ENCODE measurements at places on chromosomes 12 and 14. TPM values are rescaled to one million over a fixed set of nuclear protein-coding genes. Genes with fewer than 3 reads are reported as not detected.

- H3K27ac ChIP-seq, result no peak overlapping the region
- H3K36me3 ChIP-seq, result peaks cover 8% of the 10 kb centered on the region
- no peaks in the 10 kb centered on the region for H3K27me3 ChIP-seq
- no peak for DNase-seq
Measured at GRCh38 chr14:56300495-56300894, 182.3 kb downstream of the PELI2 start.

- H3K27me3 ChIP-seq, result no peaks in the 10 kb centered on the region
- peaks cover 20% of the 10 kb centered on the region for H3K4me1 ChIP-seq
- no peak overlapping the region for H3K27ac ChIP-seq
- DNase-seq, result no peak
- H3K36me3 ChIP-seq, result peaks cover 4% of the 10 kb centered on the region
- no peak overlapping the region for H3K4me3 ChIP-seq
Measured at GRCh38 chr12:122964439-122965257, 1.6 kb downstream of the ABCB9 start.

DNA sequence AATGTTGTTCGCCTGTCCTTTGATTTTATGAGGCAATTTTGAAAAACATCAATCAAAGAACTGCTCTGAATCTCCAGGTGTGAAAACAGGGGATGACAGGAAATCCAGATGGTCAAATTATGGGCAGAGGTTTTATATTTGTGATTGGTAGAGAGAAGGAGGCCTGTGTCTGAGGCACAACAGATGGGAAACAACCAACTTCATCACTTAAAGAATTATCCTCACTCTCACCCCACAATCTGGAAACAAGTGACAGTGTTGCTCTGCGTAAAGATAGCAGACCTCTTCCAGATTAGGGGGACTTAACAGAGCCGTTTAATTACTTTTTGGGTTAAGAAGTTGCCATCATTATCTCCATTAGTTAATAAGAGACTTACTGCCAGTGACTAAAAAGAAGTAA, 64.1 kb upstream of the EGLN3 start:
- no peak overlapping the region for H3K27ac ChIP-seq
- H3K4me3 ChIP-seq, result no peak overlapping the region
- H3K27me3 ChIP-seq, result no peaks in the 10 kb centered on the region
- DNase-seq, result no peak

The TMEM132C gene
- total RNA-seq, result 7.6 TPM

GRCh38 chr12:88996200-88996788, 356.0 kb downstream of the DUSP6 start:
- H3K4me1 ChIP-seq, result no peaks in the 10 kb centered on the region
- H3K27me3 ChIP-seq, result no peaks in the 10 kb centered on the region
- H3K4me3 ChIP-seq, result no peak overlapping the region
- H3K27ac ChIP-seq, result no peak overlapping the region

The HOXC5 gene
- total RNA-seq, result 1.1 TPM

DNA sequence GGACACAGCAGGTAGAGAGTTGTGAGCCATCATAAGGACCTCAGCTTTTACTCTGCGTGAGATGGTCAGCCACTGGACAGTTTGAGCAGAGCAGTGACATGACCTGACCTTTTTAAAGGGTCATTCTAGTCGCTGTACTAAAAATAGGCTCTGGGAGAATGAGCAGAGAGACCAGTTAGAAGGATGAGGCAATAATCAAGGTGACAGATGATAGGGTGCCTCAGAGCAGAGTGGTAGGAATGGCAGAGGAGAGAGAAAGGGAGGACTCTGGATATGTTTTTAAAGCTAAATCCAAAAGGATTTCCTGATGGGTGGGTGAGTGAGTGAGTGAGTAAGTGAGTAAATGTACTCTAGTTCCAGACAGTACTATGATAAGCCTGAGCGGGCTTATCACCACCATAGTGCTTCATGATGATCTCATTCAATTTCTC, 83.6 kb upstream of the ARHGAP5 start:
- H3K4me1 ChIP-seq, result peaks cover 4% of the 10 kb centered on the region
- H3K4me3 ChIP-seq, result no peak overlapping the region
- no peaks in the 10 kb centered on the region for H3K27me3 ChIP-seq
- H3K27ac ChIP-seq, result no peak overlapping the region

DNA sequence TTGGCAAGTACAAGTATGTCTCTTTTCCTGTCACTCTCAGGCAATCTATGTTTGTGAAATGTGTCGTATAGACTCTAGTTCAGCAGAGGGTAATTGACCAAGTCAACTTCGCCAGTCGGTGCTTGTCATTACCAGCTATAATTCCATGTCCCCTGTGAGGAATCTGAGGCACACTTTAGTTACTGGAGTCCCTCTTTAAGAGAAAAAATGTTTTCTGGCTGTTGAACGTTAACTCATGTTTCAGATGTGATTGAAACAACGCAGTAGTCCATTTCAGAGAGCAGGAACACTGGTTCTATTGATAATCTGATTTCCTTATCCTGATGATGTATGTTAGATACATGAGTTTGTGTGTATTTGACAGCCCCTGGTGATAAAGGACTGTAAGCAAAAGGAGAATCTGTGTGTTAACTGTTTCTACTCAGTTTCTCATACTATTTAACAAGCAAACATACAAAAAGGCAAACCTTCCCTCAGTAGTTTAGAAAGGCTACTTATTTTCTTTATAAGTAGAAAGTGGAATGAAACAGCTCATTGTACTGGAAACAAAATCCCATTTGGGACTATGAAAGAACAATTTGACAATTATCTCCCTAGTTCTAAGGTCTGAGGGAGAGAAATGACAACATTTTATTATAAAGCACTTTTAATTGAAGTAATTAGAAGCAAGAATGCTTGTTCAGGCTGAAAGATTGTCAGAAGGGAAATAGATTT, 161.1 kb upstream of the TRHDE start:
- H3K27ac ChIP-seq, result no peak overlapping the region
- no peak overlapping the region for H3K4me3 ChIP-seq
- no peak for DNase-seq
- no peaks in the 10 kb centered on the region for H3K4me1 ChIP-seq
- no peaks in the 10 kb centered on the region for H3K27me3 ChIP-seq

GRCh38 chr12:84810611-84811010, 102.0 kb downstream of the SLC6A15 start:
- H3K27ac ChIP-seq, result no peak overlapping the region
- DNase-seq, result no peak
- H3K4me1 ChIP-seq, result no peaks in the 10 kb centered on the region

DNA sequence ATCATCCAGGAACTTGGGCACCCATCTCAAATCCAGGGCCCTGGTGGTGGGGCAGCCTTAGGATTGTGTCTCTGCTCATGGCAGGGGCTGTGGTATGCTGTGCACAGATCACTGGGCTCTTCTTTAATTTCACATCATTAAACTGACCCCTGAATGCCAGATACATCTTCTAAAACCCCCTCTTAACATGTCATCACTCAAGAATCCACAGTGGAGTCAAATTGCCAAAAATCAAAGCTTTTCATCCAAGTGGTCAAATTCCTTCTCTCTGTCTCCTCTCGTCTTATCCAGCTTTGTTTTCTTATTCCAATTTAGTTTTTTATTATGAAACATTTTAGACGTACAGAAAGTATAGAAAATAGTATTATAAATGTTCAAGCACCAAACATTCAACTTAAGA, 97.5 kb downstream of the ADCK1 start:
- H3K4me1 ChIP-seq, result no peaks in the 10 kb centered on the region
- H3K4me3 ChIP-seq, result no peak overlapping the region
- no peaks in the 10 kb centered on the region for H3K27me3 ChIP-seq
- H3K27ac ChIP-seq, result no peak overlapping the region
- DNase-seq, result no peak

- no peaks in the 10 kb centered on the region for H3K4me1 ChIP-seq
- no peaks in the 10 kb centered on the region for H3K36me3 ChIP-seq
- DNase-seq, result no peak
Measured at GRCh38 chr14:87175175-87175574, 817.8 kb downstream of the GALC start.

The FKBP4 gene
- total RNA-seq, result 86.2 TPM

DNA sequence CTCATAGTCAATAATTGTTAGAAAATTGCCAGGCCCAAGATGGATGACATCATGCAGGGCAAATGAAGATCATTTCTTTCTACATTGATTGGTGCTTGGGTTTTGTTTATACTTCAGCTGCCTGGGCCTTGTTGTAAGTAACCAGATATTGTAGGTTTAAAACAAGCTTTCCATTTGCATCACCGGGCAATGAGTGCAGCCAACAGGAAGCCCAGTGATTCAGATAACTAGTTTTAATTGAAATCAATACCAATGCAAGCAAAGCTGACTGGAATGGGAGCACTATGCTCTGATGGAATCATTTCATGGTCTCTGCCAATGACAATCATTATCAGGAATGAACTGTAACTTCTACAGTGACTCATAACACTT, 279.3 kb downstream of the DUSP6 start:
- H3K4me3 ChIP-seq, result no peak overlapping the region
- H3K4me1 ChIP-seq, result no peaks in the 10 kb centered on the region
- H3K36me3 ChIP-seq, result no peaks in the 10 kb centered on the region
- H3K27ac ChIP-seq, result no peak overlapping the region
- no peaks in the 10 kb centered on the region for H3K27me3 ChIP-seq
- no peak for DNase-seq

The CEBPE gene
- not detected for total RNA-seq

All from esophagus squamous epithelium (tissue), 5 donors.